ENCODE measurements at places on chromosomes 5 and 9.

DNA sequence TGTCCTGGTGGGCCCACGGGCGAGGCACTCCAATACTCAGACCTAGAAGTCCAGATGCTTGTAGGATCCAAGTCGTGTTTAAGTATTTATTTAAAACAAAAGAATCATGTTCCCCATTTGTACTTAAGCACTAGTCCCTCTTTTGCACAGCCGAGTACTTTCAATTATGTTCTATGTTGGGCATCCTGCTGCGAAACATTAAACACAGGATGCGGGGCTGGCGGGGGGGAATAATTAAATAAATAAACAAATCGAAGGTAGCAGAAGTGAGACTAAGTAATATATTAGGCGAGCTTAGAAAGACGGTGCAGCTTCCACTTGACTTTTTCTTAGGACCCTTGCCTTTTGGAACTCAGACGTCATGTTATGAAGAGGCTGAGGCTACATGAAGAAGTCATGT is 1129.2 kb upstream of the ACO1 start:
- no peak for DNase-seq

- no peak for DNase-seq
Observed at GRCh38 chr5:167460449-167461020, 830.9 kb upstream of the WWC1 start.

DNA sequence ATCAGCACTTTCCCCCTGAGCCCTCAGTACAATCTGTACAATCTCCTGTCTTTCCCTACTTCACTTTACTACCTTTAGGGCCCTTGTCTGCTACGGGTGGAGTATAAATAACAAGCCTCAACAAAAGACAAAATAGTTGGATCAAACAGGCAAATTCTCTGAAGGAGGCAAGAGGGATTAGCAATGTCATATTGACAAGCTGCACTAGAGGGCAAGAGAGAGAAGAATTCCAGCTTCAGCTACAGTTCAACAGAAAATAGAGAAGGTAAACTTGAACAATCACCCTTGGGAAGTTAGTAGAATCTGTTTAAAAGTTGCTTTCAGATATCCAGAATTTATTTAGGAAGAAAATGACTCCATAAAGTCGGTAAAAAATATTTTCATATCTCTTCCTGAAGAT is 68.4 kb upstream of the IZUMO3 start:
- no peak for DNase-seq

DNA sequence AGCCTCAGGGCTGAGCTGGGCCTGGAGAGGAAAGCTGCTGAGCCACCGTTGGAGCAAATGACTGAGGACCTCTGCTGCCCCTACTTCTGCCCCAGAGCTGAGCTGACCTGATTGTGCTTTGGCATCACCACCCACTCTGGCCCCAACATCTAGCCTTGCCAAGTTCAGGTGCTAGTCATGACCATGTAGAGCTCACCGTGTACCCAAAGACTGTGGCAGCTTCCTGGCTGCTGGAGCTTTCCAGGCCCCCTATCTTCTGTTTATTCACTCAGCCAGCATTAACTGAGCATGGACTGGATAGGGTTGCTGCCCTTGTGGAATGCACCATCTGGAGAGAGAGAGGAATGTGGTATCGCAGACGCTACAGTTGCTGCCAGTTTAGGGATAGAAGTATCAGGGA is 49.1 kb downstream of the JADE2 start:
- no peak for DNase-seq

DNA sequence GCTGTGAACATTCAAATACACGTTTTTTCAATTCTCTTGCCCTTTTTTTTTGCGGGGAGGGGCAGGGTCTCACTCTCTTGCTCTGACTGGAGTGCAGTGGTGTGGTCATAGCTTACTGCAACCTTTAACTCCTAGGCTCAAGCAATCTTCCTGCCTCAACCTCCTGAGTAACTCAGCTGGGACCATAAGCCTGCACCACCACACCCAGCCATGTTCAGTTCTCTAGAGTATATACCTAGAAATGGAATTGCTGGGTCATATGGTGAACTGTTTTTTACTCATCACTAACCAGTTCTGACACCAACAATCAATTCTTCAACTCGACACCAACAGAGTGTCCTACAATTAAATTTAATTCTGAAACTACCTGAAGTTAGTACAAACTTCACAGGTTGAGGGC is 85.5 kb upstream of the ZNF169 start:
- DNase-seq = no peak

- DNase-seq = peak; percentile 64
Observed at GRCh38 chr5:72818866-72819534, 2.5 kb downstream of the TNPO1 start.

GRCh38 chr9:109816490-109816889 is 36.5 kb downstream of the PALM2AKAP2 start:
- no peak for DNase-seq
